ENCODE measurements at places on chromosomes 5 and 9. TPM values are rescaled to one million over a fixed set of nuclear protein-coding genes. Genes with fewer than 3 reads are reported as not detected.

Gene ENTR1
- 20.1 TPM for total RNA-seq

Gene RELL2
- 8.4 TPM for total RNA-seq

- DNase-seq = no peak
These were observed 63.6 kb upstream of the TBCA start for GRCh38 chr5:77839691-77840090.

GRCh38 chr5:173592050-173592669 is 24.3 kb downstream of the BOD1 start:
- DNase-seq = no peak

Gene SPINK4
- not detected for total RNA-seq
